ENCODE measurements at places on chromosomes 3 and 15.

- peak; percentile 21 for DNase-seq
Observed at GRCh38 chr3:31288641-31289100, 244.1 kb upstream of the STT3B start.

GRCh38 chr15:96849271-96849900, 518.9 kb downstream of the NR2F2 start:
- DNase-seq: no peak

- DNase-seq: no peak
Observed at GRCh38 chr15:99070208-99070607, 34.7 kb upstream of the SYNM start.

DNA sequence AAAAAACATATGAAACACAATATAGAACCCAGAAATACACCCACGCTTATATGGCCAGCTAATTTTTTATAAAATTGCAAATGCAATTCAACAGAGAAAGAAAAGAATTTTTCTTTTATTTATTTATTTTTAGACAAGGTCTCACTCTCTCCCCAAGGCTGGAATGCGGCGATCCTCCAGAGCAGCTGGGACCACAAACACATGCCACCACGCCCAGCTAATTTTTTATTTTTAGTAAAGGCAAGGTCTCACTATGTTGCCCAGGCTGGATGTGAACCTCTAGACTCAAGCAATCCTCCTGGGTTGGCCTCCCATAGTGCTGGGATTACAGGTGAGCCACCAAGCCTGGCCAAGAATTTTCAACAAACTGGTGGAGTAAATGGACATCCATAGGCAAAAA, 117.9 kb downstream of the SCAPER start:
- no peak for DNase-seq

GRCh38 chr3:182464513-182465145, 328.7 kb upstream of the ATP11B start:
- DNase-seq: no peak

GRCh38 chr3:106827515-106828213, 549.6 kb upstream of the CCDC54 start:
- DNase-seq: no peak

GRCh38 chr3:55731741-55732140, 244.6 kb upstream of the WNT5A start:
- DNase-seq: no peak

DNA sequence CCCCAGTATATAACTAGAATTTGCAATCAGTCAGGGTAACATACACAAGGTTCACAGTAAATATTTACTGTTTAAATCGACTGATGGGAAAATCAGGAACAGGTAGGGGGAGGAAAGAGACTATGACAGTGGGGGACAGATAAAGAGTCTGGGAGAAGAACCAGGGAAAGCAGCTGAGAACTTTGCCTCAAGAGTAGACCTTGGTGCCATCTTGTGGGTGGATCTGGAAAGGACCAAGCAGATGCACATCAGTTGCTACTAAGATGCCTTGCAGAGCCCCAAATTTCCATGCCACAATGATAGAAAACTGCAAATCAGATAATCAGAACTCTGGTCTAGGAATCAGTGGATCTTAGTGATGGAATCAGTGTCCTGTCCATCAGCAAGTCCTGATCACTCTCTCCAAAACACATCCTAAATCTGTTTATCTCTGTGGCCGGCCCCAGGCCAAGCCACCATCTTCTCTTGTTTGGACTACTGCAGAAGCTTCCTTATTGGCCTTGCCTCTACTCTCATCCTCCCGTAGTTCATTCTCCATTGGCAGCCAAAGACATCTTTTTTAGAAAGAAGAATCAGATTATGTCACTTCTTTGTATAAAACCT, 62.7 kb downstream of the PDE8A start:
- DNase-seq: peak; percentile 60

DNA sequence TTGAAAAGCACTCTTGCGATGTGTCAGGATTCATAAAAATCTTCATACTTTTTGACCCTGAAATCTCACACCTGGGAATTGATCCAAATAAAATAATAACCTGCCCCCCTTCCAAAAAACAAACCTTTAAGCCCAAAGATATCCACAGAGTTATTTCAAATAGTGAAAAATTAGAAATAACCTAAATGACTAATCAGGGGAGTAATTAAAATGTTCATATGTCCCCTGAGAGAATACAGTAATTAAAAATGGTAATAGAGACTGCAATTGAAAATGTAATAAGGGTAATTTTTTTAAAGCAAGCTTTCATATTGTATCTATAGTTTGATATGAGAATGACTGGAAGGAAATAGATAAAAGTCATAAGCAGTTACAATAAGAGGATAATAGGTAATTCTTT, 68.0 kb downstream of the CALML4 start:
- no peak for DNase-seq

DNA sequence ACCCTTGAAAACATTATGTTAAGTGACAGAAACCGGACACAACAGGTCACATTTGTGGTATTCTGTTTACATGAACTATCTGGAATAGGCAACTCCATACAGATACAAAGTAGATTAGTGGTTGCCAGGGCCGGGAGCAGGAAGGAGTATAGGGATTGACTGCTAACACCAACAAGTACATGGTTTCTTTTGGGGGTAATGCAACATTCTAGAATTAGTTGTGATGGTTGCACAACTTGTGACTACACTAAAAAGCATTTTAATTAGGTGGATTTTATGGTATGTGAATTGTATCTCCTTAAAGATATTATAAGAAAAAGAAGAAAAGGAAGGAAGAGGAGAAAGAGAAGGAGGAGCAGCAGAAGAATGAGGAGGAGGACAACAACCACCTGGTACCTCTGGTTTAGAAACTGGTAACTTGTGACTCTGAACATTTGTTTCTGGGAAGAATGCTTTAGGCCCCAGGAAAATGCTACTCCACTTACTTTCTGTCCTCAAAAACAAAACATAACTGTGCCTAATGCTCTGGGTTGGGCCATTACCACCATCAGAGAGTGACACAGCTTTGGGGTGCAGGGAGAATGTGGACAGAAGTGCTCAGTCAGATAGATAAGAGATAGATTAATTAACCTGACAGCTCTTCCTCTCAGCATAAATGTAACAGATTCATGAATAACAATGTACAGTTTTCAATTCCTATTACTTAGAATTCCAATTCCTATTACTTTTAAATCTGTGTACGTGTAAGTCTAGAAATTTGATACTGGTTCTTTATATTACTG, 20.3 kb downstream of the SETMAR start:
- no peak for DNase-seq

DNA sequence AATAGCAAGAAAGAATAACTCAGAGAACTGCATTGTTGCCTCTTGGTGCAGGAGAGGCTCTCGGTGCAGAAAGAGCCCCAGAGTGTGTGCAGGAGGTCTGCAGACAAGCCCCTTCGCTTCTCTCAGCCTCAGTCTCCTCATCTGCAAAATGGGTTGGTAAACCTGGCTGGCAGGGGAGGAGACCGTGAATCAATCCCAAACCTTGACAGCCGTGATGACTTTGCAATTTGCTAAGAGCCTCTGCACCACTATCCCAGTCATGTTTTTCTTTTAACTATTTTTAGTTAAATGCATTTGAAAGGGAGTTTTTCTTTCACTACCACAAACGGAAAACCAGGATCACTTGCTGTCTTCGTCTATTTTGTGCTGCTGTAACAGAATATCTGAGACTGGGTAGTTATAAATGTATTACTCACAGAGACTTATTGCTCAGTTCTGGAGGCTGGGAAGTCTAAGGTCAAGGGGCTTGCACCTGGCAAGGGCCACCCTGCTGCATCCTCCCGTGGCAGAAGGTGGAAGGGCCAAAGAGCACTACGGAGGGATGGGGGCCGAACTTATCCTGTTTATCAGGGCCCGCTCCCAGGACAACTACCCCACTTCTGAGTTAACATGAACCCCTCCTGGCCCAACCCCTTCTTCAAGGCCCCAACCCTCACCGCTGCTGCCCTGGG, 14.2 kb upstream of the IQSEC1 start:
- DNase-seq: no peak

DNA sequence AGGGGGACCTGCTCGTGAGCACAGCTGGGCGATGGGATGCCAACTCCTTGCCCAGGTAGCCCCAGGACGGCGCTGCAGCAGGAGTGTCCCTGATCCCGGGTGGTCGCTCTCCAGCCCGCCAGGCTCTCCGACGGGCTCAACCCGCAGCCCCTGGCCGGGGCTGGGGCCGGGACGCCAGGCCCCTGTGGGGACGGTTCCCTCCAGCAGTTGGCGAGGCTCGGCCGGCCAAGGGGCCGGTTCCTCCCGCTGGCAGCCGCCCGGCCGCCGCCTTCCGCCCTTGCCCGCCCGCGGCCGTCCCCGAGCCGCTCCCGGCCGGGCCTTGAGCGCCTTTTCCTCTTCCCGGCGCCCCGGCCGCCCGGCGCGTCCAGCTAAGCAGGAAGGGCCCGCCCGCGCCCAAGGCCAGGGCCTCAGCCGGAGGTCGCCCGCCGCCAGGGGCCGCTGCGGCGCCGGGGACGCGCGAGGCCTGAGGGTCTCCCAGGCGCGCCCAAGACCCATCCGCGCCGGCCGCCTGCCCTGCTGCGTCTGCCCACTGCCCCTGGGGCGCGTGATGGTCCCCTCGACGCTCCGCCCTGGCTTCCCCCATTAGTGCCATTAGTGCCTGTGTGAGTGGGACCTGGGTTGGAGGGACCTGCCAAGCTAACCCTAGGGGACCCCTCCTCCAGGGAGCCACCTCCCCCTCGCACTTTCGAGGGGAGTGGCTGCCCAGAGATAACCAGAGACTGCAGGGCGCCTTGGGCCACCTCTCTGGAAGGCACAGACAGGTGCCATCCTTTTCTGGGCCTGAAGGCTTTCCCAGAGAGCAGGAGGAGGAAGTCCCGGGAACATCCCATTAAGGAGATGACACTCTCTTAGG, 106.4 kb downstream of the FBLN2 start:
- DNase-seq: peak; percentile 71

DNA sequence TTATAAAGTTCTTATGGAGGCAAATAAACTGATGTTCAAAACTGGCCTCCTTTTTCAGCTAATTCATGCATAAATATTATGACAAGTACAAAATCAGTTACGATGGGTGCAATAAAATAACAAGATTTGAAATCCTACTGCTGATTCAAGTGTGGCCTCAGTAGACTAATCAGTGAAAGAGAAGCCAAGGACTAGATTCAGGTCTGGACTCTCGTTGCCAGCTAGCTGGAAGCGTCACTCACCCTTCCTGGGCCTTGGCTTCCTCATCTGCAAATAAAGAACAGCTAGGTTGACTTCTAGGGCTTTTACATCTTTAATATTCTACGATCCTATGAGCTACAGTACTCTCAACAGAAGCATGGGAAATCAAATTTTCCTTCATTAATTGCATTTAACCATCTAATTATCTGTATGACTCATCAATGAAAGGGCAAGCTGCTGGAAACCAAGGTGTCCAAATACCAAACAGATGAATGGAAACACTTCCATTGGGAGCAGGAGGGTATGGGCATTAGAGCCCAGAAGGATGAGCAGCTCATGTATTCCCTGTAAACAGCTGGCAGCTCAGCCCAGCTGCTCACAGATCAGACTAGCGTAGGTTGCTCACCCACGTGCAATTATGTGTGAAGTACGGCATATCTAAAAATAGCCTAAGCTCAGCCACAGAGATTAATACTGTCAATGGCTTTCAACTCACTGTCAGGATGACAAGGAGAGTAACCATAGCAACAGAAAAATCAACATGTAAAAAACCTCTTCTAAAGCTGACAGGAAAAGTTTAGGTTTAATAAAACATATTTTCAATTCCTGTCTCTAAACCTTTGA, 294.8 kb downstream of the PLCL2 start:
- DNase-seq: no peak

GRCh38 chr3:196604548-196604947, 34.9 kb upstream of the NRROS start:
- no peak for DNase-seq

GRCh38 chr15:62099094-62099601, 32.4 kb downstream of the C2CD4A start:
- no peak for DNase-seq

DNA sequence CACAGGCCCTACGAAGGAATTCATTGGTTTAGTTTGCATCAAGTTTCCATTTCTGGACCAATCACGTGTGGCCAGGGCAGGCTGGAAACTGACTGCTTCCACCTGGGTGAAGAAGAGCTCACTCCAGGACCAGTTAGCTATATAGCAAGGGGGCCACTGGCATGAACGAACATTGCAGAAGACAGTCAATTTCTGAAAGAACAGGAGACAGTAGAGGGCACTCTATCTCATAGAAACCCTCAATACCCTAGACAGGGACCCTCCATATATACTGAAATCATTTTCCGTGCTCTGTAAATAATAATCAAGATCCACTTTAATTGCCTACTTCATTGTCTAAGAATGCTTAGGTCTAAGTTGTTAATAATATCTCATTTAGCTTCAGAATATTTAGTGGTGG, 215.6 kb downstream of the CADPS start:
- DNase-seq: no peak

DNA sequence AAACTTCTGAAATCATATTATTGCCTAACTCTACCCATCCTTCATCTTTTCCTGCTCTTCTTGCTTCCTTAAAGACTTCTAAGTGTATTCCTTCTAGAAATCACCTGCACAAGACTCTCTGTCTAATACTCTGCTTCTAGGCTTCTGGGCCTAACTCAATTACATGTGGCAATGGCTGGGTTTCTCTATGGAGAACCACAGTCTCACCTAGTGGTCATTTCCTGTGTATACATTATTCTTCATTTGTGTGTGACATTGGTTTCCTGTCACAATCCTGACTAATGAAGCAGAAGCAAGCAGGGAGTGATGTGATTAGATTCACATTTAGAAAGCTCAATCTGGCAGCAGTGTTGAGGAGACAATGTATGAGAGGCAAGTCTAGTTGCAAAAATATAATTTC, 16.9 kb upstream of the CLDN1 start:
- DNase-seq: no peak

- DNase-seq: peak; percentile 51
Observed at GRCh38 chr3:157532529-157533297, 29.5 kb upstream of the VEPH1 start.

- DNase-seq: peak; percentile 54
Observed at GRCh38 chr3:14565868-14566588, 25.9 kb upstream of the GRIP2 start.

DNA sequence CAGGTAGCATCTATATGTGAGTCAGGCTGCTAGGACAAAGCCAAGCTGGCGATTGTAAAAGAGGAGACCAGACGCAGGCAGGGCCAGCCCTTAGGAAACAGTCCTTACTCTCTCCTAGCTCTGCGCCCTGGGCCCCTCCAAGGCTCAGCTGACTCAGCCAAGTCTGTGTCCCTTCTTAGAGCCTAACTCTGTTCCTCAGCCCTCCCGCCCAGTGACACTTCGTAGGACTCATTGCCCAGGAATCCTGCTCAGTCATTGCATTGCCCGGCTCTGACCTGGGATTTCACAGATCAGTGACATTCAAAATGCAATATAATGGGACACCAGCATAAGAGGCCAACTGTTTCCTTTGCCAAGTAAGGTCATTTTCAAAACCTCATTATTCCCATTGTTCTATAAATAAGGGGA, 244.2 kb downstream of the TLE3 start:
- DNase-seq: peak; percentile 41
